Effector memory CD4-positive, alpha-beta T cell (primary cell): ENCODE measurements at places on chromosomes 4 and X.
A peak's percentile ranks its signal among the peaks of the same experiment; 100 is the strongest.

DNA sequence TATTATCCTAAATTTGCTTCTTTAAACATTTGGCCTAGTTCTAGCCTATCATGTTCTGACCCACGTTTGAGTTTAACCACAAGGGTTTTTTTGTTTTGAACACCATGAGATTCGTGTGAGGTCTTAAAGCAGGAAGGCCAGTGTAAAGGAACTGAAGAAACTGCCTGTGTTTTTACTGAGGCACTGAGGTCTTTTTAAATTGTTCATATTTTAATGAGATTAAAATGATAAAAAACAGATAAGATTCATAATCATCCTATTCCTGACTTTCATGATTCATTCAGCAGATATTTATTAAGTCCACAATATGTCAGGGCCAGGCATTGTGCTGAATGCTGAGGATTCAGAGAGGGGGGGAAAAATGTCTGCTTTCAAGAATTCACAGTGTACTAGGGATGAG, 3.2 kb downstream of the RPS6KA3 start:
- no peak for DNase-seq

- no peak for DNase-seq
Measured at GRCh38 chr4:182556580-182556979, 313.4 kb downstream of the TENM3 start.

- DNase-seq = no peak
Measured at GRCh38 chr4:75777589-75777988, 53.2 kb downstream of the USO1 start.

DNA sequence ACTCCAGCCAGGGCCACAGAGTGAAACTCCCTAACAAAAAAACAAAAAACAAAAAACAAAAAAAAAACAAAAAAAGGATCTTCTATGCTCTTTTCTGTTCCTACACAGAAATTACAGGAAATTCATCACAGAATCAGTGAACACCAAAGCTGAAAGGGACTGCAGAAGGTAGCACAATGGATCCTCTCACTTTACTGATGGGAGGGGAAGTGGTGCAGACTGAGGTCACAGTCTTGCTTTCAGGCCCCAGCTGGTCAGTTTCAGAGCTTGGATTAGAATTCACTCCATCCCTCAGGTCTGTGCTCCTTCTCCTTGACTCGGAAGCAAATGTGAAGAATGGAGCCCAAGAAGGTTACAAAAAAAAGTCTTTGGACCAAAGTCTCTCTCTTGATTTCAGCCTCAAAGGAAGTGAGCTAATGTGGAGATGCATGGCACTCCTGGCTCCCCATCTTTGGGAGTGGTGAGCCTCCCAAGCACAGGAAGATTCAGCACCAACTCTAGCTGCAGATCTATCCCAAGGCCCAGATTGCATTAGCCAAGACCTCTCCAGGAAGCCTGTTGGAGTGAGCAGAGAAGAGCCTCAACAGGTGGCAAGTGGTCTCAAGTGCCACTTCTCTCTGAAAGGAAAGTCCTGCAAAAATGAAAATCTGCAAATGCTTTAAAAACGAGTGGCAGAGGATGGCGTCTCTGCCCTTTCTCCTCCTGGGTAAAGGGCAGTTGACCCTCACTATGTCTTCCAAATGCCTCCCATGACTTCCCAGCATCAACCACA, 176.0 kb downstream of the MAML3 start:
- DNase-seq = no peak

- DNase-seq = no peak
Measured at GRCh38 chr4:45425135-45425534, 698.7 kb downstream of the GABRG1 start.

GRCh38 chr4:2074588-2074987, 15.5 kb downstream of the NAT8L start:
- DNase-seq = no peak

DNA sequence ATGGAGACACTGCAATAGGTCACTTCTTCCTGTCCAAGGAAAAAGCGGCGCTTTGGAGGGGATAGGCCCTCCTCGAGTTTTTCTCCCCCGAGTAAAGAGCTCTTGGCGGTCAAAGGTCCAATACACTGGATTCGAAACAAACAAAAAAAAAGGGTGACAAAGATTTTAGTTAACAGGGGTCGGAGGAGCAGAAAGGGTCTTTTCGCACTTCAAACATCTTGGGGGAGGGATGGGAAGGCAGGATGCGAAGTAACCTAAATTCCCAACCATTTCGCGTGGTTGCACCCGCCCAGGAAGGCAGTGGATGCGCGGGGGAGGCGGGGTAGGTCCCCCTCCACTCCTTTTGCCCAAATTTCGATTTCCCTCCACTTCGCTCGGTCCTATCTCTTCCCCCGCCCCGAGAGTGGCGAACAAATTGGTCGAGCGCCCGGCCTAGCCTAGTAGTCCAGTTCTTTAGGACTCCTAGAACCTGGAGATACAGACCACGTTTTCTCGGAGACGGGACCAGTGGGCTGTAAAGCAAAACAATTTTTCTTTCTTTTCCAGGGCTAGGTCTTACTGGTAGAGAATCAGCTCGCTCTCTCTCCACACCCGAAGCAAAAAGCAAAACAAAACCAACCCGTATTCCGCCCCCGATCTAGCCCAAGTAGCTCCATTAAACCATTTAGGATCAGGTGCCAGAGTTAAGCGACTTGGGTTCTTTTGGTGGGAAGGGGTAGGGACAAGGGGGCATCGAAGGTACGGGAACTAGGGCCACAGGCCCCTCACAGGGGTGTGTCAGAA, 2.0 kb upstream of the STAG2 start:
- DNase-seq = peak; percentile 8

DNA sequence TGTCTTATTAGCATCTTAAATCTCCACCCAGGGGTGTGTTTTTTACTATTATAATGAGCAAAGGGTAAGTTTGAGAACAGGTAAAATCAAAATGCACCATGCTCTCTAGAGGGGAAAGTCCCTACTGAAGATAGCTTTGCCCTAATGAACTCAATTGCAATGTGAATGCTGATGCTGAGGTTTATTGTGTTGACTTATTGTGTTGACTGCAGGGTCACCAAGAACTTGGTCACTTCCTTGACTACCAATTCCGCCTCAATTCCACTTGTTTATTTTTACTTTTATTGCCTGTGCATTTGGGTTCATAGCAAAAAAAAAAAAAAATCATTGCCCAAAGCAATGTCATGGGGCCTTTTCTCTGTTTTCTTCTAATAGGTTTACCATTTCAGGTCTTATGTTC, 67.7 kb upstream of the SRD5A3 start:
- no peak for DNase-seq

GRCh38 chrX:122940199-122940598, 243.9 kb upstream of the GRIA3 start:
- DNase-seq = no peak

DNA sequence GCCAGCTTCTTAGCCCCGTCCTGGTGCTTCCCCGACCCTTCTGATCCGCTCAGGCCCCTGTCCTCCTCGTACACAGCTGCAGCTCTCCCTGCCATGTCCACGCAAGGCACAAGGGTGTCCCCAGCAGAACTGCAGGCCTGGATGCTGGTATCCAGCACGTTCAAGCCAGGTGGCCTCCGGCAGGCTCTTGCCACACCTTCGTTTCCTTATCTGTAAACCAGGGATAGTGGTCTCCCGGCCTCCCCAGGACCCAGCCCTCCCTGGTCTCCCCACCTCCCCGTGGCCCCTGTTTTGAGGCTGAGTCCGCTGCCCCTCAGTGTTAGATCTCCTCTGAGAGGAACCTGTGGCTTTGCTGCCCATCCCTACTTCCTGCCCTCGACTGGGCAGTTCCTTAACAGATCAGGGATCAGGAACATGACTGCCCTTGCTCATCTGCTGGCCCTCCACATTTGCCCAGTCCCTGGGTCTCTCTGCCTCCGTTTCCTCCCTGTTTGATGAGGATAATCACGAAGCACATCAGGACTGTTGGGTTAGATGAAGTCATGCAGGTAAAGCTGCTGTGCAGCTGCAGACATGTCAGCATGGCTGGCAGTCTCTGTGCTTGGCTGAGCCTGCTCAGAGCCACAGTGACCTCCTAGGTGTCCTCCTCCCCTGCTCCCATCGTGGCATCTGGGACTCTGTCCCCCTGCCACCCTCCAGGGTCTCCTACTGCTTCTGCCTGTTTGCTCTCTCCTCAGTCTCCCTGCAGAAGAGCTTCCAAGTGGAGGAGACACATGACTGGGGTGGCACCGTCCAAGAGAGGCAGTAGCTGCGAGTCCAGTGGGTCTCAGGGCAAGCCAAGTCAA, 32.9 kb downstream of the PIGG start:
- no peak for DNase-seq

DNA sequence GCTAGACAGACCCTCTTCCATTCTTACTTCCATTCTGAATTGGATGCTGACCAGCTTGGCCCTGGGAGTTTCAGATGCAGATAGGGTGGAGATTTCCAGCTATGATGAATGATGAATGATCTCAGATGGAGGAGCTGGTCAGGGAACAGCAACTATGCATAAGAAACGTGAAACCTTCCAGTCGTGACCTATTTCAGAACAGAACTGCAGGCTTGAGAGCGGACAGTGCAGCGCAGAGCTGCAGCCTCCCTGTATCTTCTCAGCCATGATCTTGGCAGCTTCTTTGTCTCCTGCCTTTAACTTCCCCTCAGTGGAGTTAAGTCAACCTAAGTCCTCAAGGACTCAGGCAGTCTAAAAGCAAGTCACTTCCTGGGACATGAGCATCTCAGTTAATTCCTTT, 43.3 kb upstream of the HAND2 start:
- DNase-seq = no peak

GRCh38 chr4:126530996-126531585, 1101.7 kb upstream of the INTU start:
- DNase-seq = no peak

- no peak for DNase-seq
Measured at GRCh38 chrX:139890991-139891700, 41.7 kb downstream of the ATP11C start.

DNA sequence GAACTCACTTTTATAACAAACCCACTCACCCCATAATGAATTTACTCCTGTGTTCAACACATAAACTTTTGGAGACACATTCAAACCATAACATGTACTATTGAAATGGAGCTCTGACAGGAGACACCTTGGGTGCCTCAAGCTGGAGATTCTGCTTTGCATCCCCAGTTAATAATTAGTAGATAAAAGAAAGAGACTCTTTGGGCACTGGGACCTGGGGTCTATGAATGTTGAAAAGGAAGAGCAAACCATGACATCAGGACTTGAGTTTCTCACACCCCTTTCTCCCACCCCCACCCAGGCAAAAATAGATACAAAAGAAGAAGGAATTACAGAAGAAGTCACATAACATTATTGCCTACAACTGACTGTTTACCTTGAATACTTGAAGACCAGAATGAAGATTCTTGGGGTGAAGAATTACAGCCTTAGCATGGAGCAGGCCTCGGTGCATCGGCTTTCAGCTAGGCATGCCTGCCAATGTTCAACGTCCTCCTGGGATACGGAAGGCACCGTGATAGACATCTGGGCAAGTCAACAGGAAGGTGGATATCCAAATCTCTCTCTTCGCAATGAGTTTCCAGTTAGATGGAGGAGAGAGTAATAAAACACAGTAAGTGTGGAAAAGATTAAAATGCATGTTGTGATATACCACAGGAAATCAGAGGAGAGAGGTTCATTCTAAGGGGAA, 316.0 kb downstream of the TRIML1 start:
- DNase-seq = no peak

DNA sequence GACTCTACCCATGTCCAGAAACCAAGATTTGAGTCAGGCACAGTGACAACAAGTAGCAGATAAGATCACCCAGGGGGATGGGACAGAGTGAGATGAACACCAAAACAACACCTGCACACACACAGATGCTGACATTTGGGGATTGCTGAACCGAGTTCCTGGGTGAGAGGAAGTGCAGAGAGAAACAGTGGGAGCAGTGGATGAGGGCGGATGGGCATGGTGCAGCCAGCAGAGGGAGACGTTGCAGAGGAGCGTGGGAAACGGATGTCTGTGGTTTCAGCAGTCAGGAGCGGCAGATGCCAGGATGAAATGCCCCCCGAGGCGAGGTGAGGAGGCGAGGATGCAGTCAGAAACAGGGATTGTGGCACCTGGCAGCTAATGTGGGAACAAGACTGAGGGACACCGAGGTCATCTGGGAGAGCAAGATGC, 78.6 kb upstream of the STS start:
- no peak for DNase-seq

- no peak for DNase-seq
Measured at GRCh38 chr4:188934320-188934962, 795.2 kb downstream of the TRIML1 start.

DNA sequence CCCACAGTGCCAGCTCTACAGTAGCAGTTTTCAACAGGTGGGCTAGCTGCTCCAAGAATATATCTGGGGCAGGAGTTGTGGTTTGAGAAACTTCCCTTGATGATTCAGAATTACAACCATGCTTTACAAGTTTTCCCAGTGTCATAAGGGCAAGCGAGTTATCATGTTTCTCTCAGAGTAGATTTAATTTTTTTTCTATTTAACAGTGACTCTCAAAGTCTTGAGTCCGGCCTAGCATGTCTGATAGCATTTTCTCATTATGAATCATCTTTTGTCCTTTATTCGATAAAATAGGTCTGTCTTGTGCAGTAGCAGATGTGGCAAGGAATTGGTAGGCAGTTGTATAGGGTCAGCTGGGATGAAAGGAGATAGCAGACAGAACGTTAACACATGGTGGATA, 62.2 kb upstream of the SPANXD start:
- DNase-seq = no peak

- no peak for DNase-seq
Measured at GRCh38 chr4:181938631-181939030, 304.6 kb upstream of the TENM3 start.

DNA sequence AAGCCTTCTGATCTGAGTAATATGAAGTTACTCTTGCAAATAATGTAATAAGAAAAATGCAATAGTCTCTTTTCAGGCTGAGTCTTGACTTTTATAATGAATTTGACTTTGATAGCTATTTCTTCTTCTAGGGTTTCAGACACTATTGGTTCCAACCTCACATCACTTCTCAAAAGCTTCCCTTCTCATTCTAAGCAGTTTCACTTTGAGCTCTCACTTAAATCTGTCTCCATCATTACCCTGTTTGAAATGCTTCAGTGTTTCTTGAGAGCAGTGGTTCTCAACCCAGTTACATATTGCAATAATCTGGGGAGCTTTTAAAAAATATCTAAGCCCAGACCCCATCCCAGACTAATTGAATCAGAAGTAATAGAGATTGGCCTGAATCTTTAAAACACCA, 40.5 kb upstream of the BMP2K start:
- no peak for DNase-seq

GRCh38 chr4:140096483-140096861, 57.5 kb downstream of the MAML3 start:
- DNase-seq = no peak

GRCh38 chr4:119721878-119722277, 93.3 kb upstream of the PDE5A start:
- DNase-seq = no peak

DNA sequence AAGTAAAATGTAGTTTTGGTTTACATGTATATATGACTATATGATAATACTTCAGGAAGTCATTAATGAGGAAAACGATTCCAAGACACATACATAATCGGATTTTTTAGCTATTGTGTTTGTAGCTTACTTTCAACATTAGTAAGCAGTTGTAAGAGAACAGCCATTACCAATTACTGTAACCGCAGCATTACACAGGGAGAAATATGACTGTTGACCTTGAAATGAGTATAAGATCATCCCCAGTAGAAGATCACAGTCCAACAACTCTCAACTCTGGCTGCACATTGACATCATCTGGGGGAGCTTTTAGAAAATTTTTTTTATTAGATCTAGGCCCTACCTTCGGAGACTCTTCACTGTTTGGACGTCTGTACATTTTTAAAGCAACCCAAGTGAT, 762.0 kb upstream of the MAGEB2 start:
- DNase-seq = no peak
